ENCODE measurements at places on chromosomes 7 and 10. TPM values are rescaled to one million over a fixed set of nuclear protein-coding genes. Genes with fewer than 3 reads are reported as not detected.

PLPP4 gene
- 0.11 TPM for total RNA-seq

TAS2R5 gene
- 0.34 TPM for total RNA-seq

OPN1SW gene
- total RNA-seq = not detected

ENTPD1 gene
- total RNA-seq = 0.07 TPM

GLI3 gene
- total RNA-seq = 0.30 TPM

NPY gene
- total RNA-seq = not detected

All from A549 treated with AZD2906 at 1 μM for 4 hours (cell line).